ENCODE measurements at places on chromosomes 13 and 19.

DNA sequence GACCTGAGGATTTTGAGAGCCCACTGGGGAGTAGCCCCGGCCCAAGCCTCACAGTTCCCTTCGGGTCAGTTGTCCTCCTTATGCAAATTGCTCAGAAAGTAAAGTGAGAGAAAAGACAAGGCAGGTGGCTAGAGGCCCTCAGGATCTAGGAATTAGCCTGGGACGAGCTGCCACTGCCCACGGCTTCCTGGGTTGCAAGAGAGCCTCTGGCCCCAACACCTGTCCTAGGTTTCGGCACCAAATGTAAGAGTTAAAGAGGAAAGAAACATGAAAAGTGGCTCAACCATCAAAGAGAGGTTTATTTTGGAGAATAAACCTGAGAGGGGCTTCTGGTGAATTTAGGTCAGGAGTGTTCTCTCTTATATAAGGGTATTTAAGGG lies 25.6 kb downstream of the TMEM255B start:
- DNase-seq = no peak

DNA sequence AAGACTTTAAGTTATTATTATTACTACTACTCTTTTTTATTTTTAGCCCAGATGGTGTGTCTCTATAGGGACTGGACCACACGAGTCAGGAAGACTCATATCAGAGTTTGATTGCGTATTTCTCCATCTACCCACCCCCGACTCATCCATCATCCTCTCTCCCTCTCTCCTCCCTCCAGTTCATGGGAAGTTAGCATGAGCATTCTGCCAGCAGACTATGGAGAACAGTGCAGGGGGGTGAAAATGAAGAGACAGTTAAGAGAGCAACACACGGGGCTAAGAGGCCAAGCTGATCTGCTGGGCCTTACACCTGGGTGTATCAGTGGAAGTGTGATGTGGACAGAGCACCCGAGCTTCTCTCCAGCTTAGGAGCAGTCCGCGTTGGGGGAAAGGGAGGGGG lies 95.0 kb downstream of the UQCRFS1 start:
- DNase-seq = no peak

DNA sequence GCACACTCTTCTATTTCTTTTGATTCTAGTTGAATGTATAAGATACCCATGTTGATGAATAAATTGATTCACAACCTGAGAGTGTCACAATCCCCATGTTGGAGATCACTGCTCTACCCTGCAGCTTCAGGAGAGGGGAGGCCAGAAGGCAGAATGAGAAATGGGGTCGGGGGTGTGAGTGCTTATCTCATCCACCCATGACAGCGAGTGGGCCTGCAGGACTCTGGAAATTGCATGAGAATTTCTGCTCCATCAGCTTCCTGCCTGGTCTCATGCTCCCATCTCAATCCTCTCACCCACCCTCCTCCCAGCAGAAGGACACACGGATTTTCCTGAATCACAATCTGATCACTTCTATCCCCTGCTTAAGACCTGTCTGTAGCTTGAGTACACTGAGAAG lies 22.9 kb upstream of the IGFL1 start:
- no peak for DNase-seq

GRCh38 chr19:24142771-24143170 lies 55.8 kb downstream of the ZNF254 start:
- no peak for DNase-seq

DNA sequence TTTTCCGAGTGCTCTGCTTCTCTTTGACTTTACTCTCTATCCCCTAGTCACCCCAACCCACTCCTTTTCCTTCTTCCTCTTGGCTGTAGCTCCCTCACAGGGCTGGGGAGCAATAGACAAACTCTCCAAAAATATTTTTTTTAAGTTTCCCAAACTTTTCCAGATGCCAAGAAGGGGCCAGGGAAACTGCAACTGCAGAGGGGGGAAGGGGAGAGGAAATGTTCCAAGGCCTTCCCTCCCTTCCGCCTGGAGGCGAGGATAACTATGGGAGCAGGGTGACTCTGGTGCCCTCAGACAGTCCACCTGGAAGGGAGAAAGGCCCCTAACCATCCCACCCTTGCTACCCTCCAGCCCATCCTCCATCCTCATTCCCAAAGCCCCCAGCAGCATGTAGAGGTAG lies 49.4 kb downstream of the LYL1 start:
- no peak for DNase-seq

GRCh38 chr13:31605076-31605860 lies 134.1 kb upstream of the RXFP2 start:
- DNase-seq = no peak

DNA sequence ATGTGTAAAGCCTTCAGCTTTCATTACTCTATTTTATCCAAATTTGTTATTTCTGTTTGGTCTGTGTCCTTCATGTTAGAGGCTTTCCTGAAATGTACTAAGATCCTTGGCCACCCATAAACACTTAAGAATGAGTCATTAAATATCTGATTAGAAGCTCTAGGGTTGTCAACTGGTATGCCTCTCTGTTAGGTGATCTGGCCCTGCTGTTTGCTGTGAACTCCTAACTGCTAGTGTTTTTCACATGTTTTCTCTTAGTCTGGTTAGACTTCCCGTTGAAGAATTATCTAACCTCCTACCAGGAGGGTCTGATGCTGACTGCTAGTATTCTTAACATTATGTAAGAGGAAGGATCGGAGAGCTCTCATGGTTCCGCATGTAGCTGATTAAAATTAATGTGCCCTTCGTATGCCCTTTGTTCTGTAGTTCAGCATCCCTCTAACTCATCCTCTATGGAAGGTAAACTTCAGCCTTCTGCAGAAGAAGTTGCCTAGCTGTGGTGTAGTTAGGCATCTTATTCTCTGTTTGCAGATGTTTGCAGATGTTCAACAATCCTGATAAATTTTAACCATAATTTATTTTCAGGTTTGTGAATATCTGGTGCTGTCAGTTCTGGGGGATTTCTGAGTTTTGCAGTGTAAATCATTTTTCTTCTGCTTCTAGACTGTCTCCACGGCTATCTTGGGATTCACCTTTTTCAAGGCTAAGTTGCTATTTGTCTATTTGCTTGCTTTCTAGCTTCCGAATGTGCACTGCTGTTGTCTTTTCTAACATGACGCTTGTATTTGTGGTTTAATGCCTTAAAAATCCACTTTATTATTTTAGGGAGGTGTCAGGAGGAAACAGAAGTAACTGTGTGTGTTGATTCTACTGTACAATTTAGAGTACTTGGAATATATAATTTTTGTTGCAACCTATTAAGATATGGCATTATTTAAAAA lies 207.2 kb upstream of the SPRY2 start:
- no peak for DNase-seq

- DNase-seq = no peak
Observed at GRCh38 chr19:2050349-2050990, 574 bp downstream of the MKNK2 start.

- no peak for DNase-seq
Observed at GRCh38 chr13:34738254-34738992, 203.6 kb upstream of the NBEA start.

GRCh38 chr19:12636631-12637030 lies 25.9 kb downstream of the ZNF791 start:
- no peak for DNase-seq

Data from OCI-LY7 (cell line).